ENCODE measurements at places on chromosomes 3 and 15. TPM values are rescaled to one million over a fixed set of nuclear protein-coding genes. Genes with fewer than 3 reads are reported as not detected.

The FILIP1L gene
- 28.2 TPM for total RNA-seq

The NPAP1 gene
- total RNA-seq: not detected

The ERICH6 gene
- total RNA-seq: 0.57 TPM

GRCh38 chr3:138625707-138626365 lies 17.3 kb downstream of the FAIM start:
- no peak for DNase-seq
- no peaks in the 10 kb centered on the region for H3K36me3 ChIP-seq
- H3K27ac ChIP-seq: no peak overlapping the region

GRCh38 chr3:132352556-132353143 lies 35.4 kb downstream of the ACP3 start:
- no peaks in the 10 kb centered on the region for H3K27me3 ChIP-seq
- no peak overlapping the region for H3K4me3 ChIP-seq
- H3K27ac ChIP-seq: no peak overlapping the region
- H3K4me1 ChIP-seq: no peaks in the 10 kb centered on the region
- DNase-seq: peak; percentile 60
- peaks cover 12% of the 10 kb centered on the region for H3K36me3 ChIP-seq

DNA sequence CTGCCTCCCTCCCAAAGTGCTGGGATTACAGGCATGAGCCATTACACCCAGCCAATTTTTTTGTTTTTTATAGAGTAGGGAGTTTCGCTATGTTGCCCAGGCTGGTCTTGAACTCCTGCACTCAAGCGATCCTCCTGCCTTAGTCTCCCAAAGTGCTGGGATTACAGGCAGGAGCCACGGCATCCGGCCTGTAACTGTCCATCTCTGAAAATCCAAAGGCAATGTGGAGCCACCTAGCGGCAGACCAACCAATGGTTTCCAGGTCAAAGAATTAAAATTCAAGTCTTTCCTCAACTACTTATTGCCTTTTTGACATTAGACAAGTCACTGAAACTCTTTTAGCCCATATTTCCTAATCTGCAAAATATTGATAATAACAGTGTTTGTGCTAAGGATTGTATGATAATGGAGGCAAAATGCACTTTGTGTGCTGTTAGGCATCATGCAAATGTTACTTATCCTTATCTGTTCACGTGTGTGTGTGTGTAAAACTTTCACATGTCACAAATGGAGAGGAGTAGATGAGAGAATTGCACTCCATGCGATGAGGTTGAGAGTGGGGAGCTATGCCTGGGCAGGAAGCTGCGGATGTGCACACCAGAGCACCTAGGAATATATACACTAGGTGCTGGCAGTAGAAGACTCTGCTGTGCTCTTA lies 48.7 kb downstream of the COL8A1 start:
- no peaks in the 10 kb centered on the region for H3K4me1 ChIP-seq
- no peak overlapping the region for H3K27ac ChIP-seq
- peak; percentile 19 for DNase-seq
- no peaks in the 10 kb centered on the region for H3K36me3 ChIP-seq
- no peak overlapping the region for H3K4me3 ChIP-seq

- no peak overlapping the region for H3K4me3 ChIP-seq
- no peaks in the 10 kb centered on the region for H3K36me3 ChIP-seq
- H3K27ac ChIP-seq: no peak overlapping the region
- H3K4me1 ChIP-seq: peaks cover 7% of the 10 kb centered on the region
- H3K27me3 ChIP-seq: no peaks in the 10 kb centered on the region
Measured at GRCh38 chr3:188943591-188943990, 228.2 kb upstream of the TPRG1 start.

GRCh38 chr15:60255390-60255789 lies 142.4 kb downstream of the ANXA2 start:
- no peak overlapping the region for H3K4me3 ChIP-seq
- no peaks in the 10 kb centered on the region for H3K27me3 ChIP-seq
- H3K36me3 ChIP-seq: no peaks in the 10 kb centered on the region
- H3K27ac ChIP-seq: peak overlapping the region; percentile 38
- peak; percentile 73 for DNase-seq

DNA sequence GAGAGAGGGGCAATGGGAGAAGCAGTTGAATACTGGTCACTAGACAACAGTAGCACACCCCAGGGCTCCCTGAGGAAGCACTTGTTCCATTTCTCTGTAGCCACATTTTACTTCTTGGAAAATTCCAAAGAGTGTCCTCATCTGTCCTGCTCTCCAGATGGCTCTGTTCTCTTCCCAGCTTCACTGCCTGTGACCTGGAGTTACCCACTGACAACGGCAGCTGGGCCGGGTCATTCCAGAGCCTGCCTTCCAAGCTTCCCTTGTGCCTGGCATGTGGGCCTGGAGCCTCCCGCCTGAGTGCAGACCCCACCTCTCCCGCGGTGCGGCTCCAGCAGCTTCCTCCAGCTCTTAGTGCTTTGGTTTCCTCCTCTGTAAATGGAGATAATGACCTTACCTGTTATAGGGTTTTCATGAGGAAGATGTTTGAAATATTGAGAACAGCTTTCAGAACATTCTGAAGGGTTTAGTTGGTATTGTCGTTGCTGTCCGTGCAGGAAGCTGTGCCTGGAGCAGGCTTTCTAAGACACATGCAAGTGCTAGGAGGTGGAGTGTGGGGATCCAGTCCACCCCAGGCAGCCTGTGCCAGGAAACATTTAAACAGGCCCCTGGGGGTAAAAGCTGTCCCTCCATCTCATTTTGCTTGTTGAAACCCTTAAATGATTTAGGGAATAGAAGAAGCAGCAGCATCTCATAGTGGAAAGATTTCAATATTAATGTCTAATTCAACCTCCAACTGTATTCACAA lies 24.8 kb downstream of the EFCC1 start:
- peak overlapping the region; percentile 36 for H3K27ac ChIP-seq
- no peaks in the 10 kb centered on the region for H3K4me1 ChIP-seq
- H3K36me3 ChIP-seq: no peaks in the 10 kb centered on the region
- no peak for DNase-seq

- H3K36me3 ChIP-seq: no peaks in the 10 kb centered on the region
- peak overlapping the region; percentile 42 for H3K4me3 ChIP-seq
- no peak for DNase-seq
Measured at GRCh38 chr3:192409201-192409837, 318.0 kb downstream of the FGF12 start.

- no peak overlapping the region for H3K4me3 ChIP-seq
- no peak overlapping the region for H3K27ac ChIP-seq
- DNase-seq: no peak
- no peaks in the 10 kb centered on the region for H3K4me1 ChIP-seq
Measured at GRCh38 chr15:100202309-100202960, 139.3 kb downstream of the ADAMTS17 start.

DNA sequence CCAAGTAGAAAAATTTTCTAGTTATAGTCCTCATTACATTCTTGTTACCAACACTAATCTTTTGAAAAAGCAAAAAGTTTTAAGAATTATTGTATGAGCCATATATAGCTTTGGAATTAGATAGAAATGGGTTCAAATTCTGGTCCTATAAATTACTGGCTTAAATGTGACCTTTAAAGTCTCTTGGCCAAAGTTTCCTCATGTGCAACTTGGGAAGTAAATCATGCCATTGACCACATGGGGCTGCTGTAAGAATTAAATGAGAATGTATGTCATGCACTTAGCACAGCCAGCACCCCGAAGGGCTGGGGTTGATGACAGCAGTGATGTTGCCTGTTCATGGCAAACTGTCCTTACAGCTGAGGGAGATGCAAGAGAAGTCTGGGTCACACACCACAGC lies 108.3 kb downstream of the TOP2B start:
- H3K4me3 ChIP-seq: no peak overlapping the region
- H3K27me3 ChIP-seq: no peaks in the 10 kb centered on the region
- no peaks in the 10 kb centered on the region for H3K36me3 ChIP-seq
- H3K4me1 ChIP-seq: no peaks in the 10 kb centered on the region

DNA sequence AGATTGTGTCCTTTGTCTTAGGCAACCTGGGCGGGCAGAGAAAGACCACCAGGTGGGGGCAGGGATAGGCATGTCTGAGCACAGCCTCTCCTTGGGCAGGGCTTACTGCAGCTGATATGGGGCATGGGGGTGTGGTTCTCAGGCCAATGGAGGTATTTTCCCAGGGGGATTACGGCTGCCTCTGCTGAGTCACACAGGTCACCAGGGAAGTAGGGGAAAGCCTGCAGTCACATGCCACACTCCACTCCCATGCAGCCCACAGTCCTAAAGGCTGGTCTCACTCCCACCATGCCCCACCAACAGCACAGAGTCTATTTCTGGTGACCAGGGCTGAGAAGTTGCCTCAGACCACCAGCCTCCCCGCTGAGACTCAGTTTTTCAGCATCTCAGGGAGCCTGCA lies 466.4 kb downstream of the DIPK2A start:
- H3K4me1 ChIP-seq: no peaks in the 10 kb centered on the region
- H3K27me3 ChIP-seq: no peaks in the 10 kb centered on the region
- no peaks in the 10 kb centered on the region for H3K36me3 ChIP-seq
- H3K4me3 ChIP-seq: no peak overlapping the region
- no peak for DNase-seq

GRCh38 chr3:48024401-48024800 lies 8.2 kb upstream of the MAP4 start:
- DNase-seq: no peak
- no peak overlapping the region for H3K4me3 ChIP-seq
- H3K4me1 ChIP-seq: no peaks in the 10 kb centered on the region
- no peak overlapping the region for H3K27ac ChIP-seq

DNA sequence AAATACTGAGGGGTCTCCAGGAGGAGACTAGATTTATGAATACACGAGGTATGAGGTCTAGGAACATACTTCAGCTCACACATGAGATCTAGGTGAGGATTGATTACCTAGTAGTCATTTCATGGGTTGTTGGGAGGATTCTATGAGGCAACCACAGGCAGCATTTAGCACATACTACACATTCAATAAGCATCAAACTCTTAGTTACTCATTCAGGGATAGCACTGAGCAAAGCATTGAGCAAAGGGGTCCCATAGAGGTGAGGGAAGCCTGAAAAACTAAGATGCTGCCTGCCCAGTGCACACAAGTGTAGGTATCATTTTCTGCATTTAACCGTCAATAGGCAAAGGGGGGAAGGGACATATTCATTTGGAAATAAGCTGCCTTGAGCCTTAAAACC lies 4.5 kb downstream of the CCR5 start:
- H3K27me3 ChIP-seq: no peaks in the 10 kb centered on the region
- no peak for DNase-seq
- no peak overlapping the region for H3K27ac ChIP-seq
- no peak overlapping the region for H3K4me3 ChIP-seq
- no peaks in the 10 kb centered on the region for H3K36me3 ChIP-seq

DNA sequence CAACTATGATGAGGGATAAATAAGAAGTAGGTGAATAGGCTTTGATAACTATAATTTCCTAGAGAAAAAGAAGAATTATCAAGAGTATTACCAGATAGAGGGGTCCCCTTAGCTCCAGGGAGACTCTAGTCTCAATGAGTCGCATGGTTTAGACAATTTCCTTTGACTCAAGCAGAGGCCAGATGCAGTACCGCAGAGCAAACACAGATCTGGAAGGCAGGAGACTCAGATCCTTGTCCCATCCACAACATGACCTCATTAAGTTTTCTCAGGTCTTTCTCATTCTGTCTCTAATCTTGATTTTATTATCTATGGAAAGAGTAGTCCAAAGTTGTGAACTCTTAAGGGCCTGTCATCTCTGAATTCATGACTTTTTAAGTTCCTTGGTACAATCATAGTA lies 987.9 kb downstream of the NTRK3 start:
- no peaks in the 10 kb centered on the region for H3K27me3 ChIP-seq
- H3K36me3 ChIP-seq: no peaks in the 10 kb centered on the region
- H3K4me1 ChIP-seq: no peaks in the 10 kb centered on the region
- DNase-seq: no peak
- H3K27ac ChIP-seq: no peak overlapping the region

DNA sequence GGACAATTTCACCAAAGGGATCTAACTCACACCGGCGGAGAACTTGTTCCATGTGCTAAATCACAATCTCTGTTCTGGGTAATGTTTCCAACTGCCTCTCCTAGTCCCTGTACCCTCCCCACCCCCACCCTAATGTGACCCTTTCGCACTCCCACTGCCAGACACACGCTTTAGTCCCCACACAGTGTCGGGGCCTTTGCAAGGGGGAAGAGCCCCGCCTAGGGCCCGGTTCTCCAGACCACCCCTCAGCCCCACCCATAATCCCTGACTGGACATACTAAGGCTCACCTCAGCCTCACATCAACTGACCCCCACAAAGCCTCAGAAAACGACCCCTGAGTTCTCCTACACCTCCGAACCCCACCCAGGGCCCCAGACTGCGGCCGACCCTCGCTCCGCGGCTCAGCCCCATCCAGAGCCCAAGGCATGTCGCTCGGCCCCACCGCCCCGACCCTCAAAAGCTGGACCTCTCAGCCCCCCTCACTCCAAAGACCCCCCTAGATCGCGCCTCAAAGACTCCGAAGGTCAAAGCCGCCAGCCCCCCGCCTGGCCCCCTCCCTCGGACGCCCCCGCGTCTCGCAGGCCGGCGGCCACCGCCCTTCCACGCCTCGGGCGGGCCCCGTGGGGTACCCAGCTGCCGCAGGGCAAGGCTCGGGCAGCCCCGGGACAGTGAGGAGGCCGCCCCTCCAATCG lies 72.0 kb upstream of the MAP4 start:
- H3K4me3 ChIP-seq: peak overlapping the region; percentile 92
- H3K27me3 ChIP-seq: no peaks in the 10 kb centered on the region
- no peaks in the 10 kb centered on the region for H3K36me3 ChIP-seq
- H3K4me1 ChIP-seq: peaks cover 3% of the 10 kb centered on the region
- peak; percentile 3 for DNase-seq

DNA sequence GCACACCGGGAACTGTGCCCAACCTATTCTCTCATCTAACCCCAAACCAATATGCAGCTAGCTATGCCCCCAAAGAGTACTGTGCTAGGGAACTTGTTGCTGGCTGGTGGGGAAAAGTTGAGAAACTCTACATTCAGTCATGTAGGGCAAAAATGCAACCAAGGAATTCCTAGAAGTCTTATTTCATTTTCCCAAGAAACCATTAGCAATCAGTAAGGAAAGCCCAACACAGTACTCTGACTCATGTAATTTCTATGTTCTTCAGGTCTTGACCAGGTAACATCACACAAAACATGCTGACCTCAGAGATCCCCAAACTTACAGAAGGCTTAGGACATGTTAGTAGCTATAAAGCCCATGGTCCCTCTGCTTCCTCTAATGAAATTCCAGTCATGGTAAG lies 52.1 kb downstream of the TASOR start:
- no peaks in the 10 kb centered on the region for H3K27me3 ChIP-seq
- no peak overlapping the region for H3K27ac ChIP-seq
- no peak for DNase-seq

GRCh38 chr15:80309769-80310384 lies 57.9 kb upstream of the CTXND1 start:
- no peak overlapping the region for H3K4me3 ChIP-seq
- peak; percentile 21 for DNase-seq
- H3K36me3 ChIP-seq: no peaks in the 10 kb centered on the region
- H3K4me1 ChIP-seq: no peaks in the 10 kb centered on the region
- peaks cover 3% of the 10 kb centered on the region for H3K27me3 ChIP-seq
